ENCODE measurements at places on chromosomes 16 and 17.

- no peak for DNase-seq
These were observed 579.7 kb downstream of the CDH13 start for GRCh38 chr16:83206426-83206825.

DNA sequence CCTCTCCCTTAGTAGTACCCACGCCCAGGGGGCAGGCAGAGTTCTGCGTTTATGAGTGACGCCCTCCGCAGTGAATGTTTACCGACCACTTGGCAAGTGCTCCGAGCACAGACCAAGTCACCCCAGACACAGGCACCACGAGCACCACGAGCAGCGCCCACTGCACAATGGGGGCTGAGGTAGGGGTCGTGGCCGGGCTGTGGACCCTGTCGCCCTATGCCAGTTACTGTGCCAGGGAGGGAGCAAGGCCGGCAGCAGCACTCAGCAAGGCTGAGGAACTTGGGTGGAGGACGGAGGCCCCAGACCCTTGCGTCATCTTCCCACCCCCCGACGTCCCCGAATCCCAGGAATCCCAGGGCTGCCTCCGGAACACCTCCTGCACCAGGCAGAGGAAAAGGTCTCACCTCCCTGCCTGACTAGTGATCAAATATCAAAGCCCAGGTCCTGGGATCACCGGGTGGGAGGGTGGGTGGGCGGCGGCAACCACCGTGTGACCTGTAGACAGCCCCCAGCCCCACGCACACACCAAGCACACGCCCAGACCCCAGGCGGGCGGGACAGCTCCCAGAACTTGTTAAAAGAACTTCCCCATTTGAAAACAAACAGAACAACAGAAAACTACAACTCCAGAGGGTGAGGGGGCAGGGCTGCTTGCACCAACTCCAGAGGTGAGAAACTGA lies 5.4 kb downstream of the VASN start:
- no peak for DNase-seq

DNA sequence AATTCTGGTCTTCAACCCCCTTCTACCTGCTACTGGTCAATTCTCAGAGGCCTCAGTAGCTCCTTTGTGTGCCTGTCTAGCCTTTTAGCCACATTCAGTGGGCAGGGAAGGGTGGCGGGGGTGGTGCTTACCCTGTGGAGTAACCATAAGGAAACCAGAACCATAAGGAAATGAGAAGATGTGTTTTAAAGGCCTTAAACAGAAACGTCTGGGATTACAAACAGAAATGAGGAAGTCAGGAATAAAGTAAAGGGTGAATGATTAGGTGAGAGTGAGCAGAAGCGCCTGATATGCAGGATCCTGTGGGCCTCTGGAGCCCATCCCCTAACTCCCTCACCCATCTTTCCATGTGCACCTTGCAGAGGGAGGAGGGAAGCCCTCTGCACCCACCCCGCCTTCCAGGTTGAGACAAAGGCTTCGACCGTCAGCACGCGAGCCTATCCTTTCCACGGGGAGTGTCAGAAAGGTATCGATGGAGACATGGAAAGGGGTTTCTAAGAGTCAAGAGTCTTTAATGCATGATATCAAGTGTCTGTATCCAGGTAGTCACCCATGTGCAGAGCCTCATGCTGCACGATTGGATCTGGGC lies 20.4 kb downstream of the KIAA0513 start:
- DNase-seq: no peak

- no peak for DNase-seq
These were observed 91.7 kb downstream of the SHISA6 start for GRCh38 chr17:11332706-11333105.

DNA sequence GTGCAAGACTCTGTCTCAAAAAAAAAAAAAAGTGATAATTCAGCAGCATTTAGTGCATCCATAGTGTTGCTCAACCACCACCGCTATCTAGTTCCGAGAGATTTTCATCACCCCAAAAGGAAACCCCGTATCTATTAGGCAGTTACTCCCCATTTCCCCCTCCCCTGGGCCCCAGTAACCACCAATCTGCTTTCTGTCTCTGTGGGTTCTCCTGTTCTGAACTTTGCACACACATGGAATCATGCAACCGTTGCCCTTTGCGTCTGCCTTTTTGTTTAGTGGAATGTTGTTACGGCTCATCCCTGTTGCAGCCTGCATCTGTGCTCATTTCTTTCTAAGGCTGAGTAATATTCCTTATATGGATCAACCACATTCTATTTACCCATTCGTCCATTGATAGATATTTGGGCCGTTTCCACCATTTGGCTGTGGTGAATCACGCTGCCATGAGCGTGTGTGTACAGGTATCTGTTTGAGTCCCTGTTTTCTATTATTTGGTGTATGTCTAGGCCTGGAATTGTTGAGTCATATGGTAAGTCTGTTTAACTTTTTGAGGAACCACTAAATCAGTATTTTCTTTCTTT lies 8.7 kb upstream of the SYNGR2 start:
- DNase-seq: no peak

DNA sequence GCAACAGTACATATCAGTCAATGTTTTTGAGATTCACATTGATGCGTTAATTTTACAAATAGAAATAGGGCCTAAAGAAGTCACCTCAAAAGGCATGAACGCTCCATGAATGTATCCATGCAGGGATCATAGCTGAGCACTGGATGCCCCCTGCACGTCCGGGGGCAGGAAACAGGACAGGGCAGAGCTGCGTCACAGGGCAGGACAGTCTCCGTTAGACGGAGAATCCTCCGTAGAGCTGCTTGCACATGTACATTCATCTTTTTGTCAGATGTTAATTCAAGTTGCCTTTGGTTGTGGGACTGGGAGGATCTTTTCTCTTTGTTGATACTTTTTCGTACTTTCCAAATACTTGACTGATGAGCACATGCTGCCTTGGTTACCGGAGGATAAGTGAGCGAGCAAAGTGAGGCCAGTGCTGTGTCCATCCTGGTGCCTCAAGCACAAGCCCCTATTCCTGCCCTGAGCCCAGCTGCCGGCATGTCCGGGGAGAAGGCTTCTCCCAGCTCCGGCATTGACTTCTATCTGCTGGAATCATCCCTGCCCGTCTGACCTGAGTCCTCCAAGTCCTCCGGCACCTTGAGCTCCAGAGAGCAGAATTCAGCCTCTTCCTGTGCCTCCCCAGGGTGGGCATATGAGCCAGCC lies 15.0 kb downstream of the GAA start:
- DNase-seq: no peak

GRCh38 chr17:36485027-36485426 lies 1.5 kb upstream of the ZNHIT3 start:
- no peak for DNase-seq

DNA sequence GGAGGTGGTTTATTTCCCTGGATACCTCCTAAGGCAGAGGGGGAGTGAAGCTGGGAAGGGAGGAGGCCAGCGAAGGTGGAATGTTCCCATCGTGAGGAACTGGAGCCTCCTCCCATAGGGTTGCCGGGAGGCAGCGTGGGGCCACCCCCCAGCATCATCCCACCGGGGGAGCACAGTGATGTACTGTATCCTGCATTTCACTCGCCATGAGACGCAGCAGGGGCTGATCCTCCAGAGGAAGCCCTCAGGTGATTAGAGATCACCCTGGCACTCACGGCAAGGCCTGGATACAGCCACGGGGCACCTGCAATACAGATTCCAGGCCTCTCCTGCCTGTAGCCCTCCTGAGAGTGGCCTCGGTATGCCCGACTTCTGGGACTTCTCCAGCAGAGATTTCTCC lies 25.5 kb upstream of the BEAN1 start:
- no peak for DNase-seq

DNA sequence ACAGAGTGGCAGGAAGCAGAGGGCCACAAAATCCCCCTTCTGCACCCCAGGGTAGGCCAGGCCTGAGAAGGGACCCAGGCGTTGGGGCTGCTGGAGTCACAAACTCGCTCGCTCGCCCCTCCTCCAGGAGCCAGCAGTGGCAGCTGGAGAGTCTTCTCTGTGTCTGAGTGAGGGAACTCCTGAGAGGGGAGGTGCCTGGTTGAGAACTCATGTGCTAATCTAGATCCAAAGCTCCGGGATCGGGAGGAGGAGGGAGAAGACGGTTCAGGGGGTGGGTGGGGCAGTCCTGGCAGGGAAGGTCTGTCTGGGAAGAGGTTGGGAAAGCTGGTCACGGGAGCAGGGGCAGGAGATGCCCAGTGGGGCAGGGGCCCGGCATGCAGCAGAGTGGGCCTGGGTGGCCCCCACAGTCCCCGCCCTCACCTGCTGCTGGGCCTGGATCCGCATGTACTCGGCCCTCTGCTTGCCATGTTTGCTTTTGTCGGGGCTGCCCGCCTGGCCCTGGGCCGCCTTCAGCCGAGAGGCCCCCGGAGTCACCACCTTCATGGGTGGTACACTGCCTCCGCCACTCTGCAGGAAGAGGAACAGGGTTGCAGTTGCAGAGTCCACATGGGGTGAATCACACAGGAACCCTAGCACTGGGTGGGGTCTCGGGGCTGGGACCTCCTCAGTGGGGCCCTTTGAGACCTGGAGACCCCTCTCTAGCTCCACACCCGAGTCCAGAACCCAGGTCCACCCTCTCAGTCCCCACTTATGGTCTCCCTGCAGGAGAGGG lies 62.2 kb downstream of the SRCIN1 start:
- DNase-seq: no peak

DNA sequence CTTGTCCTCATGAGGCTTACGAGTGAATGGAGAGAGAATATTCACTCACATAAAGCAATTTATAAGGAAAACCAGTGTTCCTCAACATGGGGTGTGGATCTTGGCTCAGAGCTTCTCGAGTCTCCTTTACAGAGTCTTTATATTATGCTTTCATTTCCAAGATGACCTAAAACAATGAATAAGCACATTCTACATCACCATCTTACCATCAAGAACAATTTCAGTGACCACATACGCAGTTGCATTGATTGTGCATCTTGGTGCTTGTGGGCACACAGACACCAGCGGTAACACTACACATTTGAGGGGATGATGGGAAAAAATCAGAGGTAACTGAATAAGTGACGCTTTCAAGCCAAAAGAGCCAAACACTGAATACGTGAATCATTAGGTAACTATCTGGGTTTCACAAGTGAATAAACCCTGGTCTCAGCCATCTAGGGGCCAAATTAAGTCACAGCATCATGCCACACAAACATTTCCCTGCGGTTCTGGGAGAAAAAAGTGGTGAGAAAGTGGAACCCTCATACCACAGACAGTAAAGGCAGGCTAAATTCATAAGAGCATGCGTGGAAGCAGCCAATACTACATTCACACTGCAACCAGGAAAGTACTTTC lies 9.4 kb downstream of the CWC25 start:
- no peak for DNase-seq

GRCh38 chr17:7440113-7440833 lies 961 bp downstream of the FGF11 start:
- DNase-seq: no peak

DNA sequence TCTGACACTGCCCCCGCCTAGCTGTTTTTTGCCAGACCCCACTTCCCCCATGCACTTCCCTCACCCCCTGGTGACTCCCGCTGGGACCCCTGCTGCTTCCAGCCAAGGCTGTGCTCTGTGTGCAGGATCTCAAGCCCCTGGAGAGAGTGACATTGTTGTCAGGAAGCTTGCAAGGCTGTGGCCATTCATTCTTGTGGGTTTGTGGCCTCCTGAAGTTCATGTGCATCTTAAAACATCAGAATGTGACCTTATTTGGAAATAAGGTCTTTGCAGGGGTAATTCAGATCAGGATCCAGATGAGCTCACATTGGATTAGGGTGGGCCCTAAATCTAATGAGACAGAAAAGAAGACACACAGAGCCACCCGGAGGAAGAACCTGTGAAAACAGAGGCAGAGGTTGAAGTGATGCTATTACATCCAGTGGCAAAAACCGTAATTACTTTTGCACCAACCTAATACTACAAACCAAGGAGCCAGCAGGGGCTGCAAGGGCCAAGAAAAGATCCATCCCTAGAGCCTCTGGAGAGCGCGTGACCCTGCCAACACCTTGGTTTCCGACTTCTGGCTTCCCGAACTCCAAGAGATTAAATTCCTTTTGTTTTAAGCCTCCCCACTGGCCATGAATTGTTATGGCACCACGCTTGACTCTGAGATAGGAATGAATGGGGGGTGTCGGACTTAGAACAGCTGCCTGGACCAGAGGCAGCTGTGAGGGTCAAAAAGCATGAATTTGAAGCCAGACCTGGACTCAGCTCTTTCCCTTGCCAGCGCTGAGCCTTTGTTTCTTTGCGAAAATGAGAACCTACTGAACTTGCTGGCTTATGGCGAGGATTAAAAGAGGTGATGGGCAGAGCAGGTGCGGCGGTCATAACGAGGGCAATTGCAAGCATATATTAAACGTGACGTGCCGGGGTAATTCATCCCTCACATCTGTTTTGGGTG lies 75.5 kb downstream of the BMERB1 start:
- DNase-seq: no peak

DNA sequence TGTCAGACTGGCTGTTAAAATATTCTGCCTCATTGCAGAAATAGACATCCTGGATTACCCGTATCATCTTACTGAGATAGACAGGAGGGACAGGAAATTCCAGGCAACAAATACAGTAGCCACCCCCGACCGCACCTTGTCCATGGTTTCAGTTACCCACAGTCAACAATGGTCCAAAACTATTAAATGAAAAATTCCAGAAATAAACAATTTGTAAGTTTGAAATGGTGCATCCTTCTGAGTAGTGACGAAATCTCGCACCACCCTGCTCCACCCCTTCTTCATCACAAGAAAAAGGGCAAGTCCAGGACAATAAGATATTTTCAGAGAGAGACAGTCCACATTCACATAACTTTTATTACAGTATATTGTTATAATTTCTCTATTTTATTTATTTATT lies 23.6 kb upstream of the PRSS54 start:
- DNase-seq: no peak

DNA sequence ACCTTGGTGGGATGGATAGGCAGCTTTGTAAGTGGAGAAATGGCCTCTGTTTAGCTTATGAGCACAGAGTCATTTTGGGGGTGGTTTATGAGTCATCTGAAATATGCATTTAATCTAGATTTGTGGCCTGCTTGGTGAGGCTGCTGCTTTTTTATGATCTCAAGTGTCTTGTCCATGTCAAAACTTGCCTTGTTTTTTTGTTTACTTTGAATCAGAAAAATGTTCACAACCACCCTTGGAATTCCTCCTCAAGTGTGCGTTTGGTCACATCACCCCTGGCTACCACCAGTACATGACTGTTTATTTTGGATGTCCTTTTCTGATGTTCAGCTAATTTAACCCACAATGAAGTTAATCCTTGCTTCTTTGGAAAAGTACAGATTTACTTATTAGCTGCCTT lies 64.6 kb downstream of the FTO start:
- DNase-seq: no peak

DNA sequence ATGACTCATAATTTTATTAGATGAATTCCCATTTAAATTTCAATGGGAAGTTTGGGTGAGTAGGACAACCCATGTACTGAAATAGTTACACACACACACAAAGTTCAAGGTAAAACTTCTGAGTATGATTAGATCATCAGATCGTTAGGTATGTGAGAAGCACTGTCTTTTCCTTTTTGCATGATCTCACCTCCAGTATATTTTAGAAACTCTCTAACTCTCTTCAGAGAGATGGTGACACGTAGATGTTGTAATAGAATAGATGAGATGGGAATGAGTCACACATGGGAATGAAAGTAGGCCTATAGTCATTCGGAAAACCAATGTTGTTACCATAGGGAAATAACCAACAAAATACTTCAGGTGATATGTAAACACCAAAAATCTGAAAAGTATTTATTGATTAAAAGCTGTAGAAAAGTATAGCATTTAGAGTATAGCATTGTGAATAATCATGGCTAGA lies 22.2 kb downstream of the KRT23 start:
- no peak for DNase-seq

- no peak for DNase-seq
These were observed 92.5 kb downstream of the SDK2 start for GRCh38 chr17:73551759-73552158.

- DNase-seq: no peak
These were observed 119.4 kb downstream of the USP31 start for GRCh38 chr16:23029733-23030420.

Measured in vagina (tissue), 2 donors.